NCI-H1694 (cell line): ENCODE measurements at places on chromosomes 13 and 19.
A peak's percentile ranks its signal among the peaks of the same experiment; 100 is the strongest.

DNA sequence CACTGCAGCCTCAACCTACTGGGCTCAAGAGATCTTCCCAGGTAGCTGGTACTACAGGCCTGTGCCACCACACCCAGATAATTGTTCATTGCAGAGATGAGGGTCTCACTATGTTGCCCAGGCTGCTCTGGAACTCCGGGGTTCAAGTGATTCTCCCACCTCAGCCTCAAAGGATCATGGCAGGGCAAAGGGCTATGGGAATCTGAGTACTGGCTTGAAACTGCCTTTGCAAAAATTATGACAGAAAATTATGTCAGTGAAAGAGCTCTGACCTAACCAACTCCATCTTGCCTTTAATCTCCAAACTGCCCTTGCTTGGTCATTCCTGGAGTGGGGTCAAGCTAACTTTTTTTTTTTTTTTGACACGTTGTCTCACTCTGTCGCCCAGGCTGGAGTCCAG lies 1.3 kb upstream of the DNASE2 start:
- DNase-seq, result no peak

DNA sequence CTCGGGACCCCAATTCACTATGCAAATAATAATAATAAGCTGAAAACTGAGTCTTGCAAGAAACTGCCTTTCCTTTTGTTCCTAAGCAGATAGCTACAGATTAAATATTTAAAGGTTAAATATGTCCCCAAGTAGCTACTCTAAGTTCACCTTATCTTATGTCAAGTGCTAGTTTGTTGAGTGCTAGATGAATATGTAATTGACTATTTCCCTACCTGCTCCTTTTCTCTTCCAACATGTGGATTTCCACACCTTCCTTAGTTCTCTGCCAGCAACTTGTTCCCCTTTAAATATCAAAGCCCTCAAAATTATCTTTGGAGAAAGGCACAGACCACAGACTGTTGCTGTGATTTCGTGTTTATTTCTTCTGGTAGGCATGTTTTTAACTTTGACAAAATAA lies 709.2 kb upstream of the SLITRK1 start:
- DNase-seq, result no peak

GRCh38 chr13:83065108-83065507 lies 817.2 kb downstream of the SLITRK1 start:
- no peak for DNase-seq

GRCh38 chr13:51746802-51747201 lies 57.2 kb downstream of the DHRS12 start:
- no peak for DNase-seq

DNA sequence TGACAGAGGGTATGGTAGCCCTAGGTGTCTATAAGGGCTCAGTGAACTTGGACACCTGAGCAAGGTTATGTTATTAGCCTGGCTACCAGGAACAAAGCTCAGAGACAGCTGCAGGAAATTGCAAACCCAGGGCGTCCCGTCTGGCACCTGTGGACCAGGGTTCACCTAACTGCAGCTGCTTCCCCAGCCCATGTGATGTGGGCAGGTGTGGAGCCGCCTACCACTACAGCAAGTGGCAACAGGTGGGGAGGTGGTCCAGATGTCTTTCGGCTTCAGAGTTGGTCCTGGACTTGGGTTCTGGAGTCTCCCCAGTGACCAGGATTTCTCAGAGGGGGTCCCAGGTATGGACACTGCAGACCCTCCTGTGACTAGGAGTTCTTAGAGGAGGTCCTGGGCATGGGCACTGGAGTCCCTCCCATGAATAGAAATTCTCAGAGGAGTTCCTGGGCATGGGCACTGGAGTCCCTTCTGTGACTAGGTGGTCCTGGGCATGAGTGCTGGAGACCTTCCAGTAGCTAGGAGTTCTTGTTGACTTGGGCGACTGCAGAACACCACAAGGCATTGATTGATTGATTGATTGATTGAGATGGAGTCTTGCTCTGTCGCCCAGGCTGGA lies 25.2 kb downstream of the ACTL9 start:
- no peak for DNase-seq

- no peak for DNase-seq
Measured at GRCh38 chr19:46528601-46529590, 33.2 kb upstream of the PNMA8B start.

DNA sequence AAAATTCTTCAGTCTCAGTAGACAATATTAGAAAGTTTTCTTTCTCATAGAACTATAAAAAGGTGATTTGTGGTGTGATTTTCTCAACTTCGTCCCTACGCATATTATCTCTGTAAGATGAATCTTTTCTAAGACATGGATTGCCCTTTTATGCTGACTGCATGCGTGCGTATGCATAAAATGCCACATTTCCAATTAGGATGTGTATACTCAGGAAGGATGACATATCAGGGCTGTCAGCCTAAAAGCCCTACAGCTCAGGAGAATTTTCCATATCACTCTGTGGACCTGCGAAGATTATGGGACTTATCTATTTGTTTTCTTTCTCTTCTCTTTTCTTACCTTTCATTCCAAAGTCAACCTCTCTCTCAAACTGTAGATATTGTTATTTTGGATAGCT lies 166.5 kb upstream of the GPC6 start:
- DNase-seq, result no peak

DNA sequence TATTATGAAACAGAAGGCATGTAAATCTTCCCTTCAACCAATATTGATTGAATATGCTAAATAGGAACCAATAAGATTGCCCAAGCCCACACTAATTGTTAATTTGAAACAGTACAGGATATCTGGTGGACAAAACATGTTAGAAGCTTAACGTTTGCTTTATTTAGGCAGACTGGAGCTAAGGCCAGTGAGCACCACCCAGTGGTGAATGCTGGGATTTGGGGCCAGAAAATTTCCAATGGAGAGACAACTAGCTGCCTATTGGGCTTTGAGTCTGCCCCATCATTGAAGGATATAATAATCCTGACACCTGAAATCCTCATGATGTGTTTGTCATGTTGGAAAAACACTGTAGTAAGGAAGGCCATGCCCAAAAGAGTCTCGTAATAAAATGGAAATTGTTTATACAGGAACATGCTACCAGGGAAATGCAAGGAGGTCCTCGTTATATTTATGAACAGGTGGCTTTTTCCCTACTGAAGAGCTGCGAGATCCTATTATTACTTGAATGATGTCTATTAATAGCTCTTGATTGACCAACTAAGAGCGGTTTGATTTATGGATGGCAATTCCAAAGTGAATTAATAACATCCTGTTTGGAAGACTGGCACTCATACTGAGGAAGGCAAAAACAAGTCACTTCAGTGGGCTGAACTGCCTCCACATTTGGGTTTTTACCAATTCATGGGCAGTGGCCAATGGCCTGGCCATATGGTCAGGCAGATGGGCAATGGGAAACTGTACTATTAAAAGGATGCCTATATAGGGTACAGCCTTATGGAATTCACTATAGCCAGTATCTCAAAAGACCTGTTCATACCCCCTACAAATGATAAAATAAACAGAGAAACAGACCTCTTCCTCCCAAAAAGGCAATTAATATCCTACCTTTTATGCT lies 8.7 kb downstream of the SIGLECL1 start:
- peak; percentile 11 for DNase-seq

GRCh38 chr13:99892196-99892613 lies 79.4 kb downstream of the ZIC5 start:
- no peak for DNase-seq

- no peak for DNase-seq
Measured at GRCh38 chr19:6056282-6056741, 54.0 kb downstream of the RFX2 start.

DNA sequence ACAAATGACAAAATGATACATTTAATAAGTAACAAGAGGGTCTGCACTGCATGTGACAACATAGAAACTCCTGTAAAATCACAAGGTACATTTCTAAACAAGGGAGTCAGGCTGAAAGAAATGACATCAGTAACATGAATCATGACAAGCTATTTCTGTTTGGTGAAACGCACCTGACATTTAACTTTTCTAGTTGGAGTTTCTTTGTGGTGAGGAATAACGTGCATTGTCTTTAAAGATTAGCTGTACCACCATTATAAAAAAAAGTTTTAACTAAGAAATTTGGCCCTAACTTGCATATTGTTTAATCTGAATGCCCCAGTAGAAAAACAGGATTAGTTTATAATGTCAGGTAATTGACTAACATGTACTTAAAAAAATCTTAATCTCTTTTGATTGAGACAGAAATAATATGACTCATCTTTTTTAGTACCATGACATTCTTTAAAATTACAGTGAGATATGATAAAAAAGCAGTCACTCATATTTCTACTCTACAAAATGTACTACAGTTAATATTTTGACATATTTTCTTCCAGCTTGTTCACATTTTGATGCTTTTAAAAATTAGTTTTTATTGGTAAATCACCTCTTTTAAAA lies 418.2 kb downstream of the KLF12 start:
- DNase-seq, result no peak

DNA sequence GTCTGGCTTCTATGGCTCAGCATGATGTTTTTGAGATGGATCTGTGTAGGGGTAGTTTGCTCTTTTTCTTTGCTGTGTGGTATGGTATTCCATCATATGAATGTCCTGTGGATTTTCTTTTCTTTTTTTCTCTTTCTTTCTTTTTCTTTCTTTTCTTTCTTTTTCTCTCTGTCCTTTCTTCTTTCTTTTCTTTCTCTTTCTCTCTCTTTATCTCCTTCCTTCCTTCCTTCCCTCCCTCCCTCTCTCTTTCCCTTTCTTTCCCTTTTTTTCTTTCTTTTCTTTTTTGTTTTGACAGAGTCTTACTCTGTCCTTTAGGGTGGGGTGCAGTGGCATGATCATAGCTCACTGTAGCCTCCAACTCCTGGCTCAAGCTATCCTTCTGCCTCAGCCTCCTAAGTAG lies 9.0 kb upstream of the HNRNPUL1 start:
- no peak for DNase-seq

GRCh38 chr13:42924344-42924743 lies 67.7 kb downstream of the EPSTI1 start:
- DNase-seq, result no peak

GRCh38 chr13:44363631-44364344 lies 9.8 kb upstream of the SERP2 start:
- DNase-seq, result no peak

GRCh38 chr19:17401628-17402027 lies 3.8 kb downstream of the BST2 start:
- no peak for DNase-seq

- no peak for DNase-seq
Measured at GRCh38 chr13:109704771-109705635, 81.4 kb downstream of the IRS2 start.

GRCh38 chr19:2846180-2846894 lies 5.1 kb downstream of the ZNF555 start:
- DNase-seq, result no peak

DNA sequence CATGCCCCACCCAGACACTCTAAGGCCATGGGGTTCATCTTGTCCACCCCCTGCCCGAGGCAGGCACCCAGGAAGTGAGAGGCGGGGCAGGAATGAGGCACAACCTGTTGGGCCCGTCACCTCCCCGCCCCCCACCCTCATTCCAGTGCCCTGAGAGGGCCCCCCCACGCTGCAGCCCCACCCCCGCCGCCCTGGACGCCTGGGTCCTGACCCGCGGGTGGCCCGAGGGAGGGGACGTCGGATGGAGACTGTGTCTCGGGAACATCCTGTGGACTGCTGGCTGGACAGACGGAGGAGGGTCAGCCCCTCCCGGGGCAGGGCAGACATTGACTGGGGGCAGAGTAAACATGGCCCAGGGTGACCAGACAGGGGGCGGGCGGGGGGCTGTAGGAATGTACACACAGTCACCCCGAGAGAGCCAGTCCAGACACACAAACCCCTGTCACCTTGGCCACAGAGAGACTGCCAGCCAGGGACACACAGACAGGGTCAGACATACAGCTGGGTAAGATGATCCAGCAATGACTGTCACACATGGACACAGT lies 7.4 kb upstream of the JUNB start:
- DNase-seq, result no peak

- no peak for DNase-seq
Measured at GRCh38 chr19:16026756-16027155, 49.5 kb upstream of the TPM4 start.

DNA sequence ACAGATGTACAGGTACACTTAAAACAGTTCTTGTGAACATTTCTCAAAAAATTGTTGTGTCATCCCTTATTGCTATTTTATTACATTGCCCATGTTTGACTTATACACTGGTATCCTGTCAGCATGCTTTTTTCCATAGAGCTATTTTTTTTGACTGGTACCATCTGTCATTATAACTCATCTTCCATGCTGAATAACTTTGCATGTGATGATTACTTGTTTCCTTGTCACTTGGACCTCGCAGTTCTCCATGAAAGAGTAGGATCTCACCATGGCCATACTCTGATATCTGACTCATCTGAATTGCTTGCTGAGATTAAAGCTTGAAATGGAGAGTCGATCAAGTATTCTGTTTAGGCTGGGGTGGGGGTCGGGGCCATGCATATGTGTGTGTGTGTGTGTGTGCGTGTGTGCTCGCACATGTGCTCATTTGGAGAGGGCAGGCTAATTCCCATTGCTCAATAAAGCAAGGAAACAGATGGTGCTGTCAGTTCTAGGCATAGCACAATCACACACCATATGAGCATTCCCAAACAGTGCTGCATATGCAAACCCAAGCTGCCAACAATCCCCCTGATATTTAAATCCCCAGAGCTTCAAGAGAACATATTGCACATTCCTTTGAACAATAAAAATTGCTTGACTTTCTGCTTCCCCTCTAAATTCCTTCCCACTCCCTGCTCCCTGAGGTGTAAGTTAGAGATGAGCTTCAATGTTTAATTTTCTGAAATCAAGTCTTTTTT lies 62.9 kb downstream of the NHLRC3 start:
- peak; percentile 93 for DNase-seq

GRCh38 chr13:110062077-110062776 lies 244.7 kb downstream of the COL4A1 start:
- DNase-seq, result no peak

- DNase-seq, result no peak
Measured at GRCh38 chr19:7705387-7706187, 3.7 kb upstream of the FCER2 start.

DNA sequence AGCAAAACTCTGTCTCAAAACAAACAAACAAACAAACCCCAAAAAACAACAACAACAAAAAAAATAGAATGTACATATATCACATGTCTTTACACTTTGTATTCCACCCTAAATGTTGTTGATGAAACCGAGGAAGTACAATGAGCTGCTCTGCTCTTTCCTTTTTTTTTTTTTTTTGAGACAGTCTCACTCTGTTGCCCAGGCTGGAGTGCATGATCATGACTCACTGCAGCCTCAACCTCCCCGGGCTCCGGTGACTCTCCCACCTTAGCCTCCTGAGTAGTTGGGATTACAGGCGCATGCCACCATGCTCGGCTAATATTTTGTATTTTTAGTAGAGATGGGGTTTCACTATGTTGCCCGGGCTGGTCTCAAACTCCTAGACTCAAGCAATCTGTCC lies 30.6 kb upstream of the LRP3 start:
- no peak for DNase-seq
